GM13976 (cell line): ENCODE measurements at places on chromosomes 7 and 10.

DNA sequence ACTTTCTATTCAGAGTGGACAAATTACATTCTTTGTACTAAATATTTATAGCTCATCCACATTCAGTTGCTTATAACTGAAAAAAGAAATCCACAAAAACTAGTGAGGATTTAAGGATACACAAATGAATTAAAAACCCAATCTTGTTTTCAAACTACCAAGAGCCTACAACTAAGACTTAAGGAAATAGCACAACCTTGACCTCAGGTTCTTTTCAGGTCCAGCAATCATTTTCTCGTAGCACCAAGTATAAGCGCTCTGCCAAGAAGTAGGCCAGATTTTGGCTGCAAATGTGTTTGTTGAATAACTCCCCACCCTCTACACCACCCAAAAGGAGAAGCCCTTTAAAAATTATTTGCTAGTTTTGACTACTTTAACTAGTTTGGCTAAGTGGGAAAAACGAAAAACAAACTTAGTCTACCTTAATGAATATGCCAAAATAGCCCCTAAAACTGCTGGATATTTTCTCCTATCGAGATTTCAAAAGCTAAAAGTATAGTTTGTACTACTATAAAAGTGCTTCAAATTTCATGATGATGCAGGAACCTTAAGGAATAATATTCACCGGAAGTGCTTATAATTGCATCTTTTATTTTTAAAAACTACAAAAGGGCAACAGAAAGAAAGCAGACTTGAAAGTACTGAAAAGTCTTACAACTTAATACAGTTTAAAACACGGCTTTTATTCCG lies 2.7 kb upstream of the KMT2E start:
- DNase-seq, result no peak

GRCh38 chr7:148967602-148968001 lies 60.7 kb downstream of the PDIA4 start:
- DNase-seq, result no peak

DNA sequence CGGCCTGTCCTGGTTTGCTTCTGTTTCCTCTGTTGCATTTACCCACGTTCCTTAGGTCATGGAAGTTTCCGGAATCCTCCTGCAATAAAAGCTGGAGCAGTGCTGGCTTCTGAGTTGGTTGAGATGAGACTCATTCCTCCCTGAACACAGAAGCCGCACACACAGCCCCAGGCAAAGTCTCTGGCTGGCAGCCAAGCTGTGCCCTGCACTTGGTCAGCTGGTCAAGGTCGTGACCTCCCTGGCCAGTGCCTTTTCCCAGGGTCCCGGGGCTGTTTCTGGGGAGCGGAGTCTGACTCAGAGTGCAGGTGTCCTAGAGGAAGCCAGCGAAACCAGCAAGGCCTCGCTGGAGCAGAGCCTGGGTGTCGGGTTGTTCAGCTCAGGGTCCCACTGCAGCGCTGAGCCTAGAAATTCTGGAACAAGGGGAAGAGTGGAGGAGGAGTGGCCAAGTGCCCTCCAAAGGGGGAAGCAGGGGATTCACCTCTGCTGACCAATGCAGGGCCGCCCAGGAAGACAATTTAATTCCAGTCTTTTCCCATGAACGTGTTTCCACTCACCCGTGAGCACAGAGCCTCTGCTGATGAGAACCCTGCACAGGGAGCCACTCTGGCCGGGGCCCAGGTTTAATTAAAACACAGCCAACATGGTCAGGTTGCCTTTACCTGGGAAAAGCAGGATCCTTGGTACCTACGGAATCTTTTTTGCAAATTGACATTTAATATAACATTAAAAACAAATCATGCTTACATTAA lies 245.5 kb upstream of the PPP2R2D start:
- no peak for DNase-seq

DNA sequence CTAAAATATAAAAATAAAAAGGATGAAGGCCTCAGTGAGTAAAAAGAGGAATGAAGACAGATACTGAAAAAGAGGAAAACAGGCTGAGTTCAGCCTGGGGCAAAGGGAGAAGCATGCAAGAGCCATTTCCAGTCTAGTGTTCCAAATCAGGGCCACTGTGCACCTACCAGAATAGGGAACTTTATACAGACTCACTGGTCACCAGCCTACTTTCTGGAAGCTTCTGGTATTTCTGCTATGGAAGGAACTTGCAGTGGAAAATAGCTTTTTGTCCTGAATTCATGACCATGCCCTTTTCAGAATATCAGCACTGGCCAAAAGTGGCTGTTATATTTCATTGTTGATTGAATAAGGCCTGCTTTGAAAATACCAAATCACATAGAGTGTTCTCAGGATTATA lies 28.8 kb downstream of the ABRAXAS2 start:
- no peak for DNase-seq

- no peak for DNase-seq
Observed at GRCh38 chr10:3107426-3107961, 40.1 kb downstream of the PFKP start.

DNA sequence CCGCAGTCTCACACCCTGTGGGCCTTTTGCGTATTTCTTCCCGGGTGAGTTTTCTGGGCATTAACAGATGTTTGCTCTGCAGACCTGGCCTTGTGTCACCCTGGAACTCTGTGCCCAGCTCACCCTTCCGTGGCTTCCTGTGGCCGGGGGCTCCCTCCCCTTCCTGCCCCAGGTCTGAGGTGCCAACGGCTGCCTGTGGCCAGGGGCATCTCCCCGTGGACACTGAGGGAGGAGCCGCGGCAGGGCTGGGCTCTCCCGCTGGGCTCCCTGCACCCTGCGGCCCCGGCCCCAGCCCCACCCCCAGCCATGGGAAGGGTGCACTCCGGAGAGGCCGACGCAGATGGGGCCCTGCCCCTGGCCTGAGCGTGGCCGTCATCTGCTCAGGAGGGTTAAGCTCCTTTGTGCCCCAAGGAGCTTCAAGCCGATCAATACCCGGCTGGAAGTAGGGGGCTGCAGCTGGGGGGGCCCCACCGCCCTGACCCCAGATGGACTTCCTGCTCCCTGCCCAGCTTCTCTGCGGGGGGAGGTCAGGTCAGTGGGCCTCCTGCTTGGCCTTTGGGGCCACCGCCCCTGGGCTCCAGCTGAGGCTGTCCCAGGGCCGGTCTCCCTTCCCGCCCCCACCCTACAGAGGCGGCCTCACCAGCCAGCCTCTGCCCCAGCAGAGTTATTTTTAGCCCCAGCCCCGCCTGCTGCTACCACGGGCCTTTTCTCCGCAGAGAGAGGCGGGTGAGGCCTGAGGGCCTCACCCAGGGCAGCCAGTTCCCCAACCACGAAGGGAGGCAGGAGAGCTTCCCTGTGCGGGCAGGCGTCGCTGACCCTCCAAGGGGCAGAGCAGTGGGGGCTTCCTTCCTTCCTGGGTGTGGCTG lies 24.2 kb downstream of the PWWP2B start:
- DNase-seq, result no peak

GRCh38 chr7:117095055-117095454 lies 141.8 kb downstream of the ST7 start:
- no peak for DNase-seq
